ENCODE measurements at places on chromosomes 4 and X. TPM values are rescaled to one million over a fixed set of nuclear protein-coding genes. Genes with fewer than 3 reads are reported as not detected.

DNA sequence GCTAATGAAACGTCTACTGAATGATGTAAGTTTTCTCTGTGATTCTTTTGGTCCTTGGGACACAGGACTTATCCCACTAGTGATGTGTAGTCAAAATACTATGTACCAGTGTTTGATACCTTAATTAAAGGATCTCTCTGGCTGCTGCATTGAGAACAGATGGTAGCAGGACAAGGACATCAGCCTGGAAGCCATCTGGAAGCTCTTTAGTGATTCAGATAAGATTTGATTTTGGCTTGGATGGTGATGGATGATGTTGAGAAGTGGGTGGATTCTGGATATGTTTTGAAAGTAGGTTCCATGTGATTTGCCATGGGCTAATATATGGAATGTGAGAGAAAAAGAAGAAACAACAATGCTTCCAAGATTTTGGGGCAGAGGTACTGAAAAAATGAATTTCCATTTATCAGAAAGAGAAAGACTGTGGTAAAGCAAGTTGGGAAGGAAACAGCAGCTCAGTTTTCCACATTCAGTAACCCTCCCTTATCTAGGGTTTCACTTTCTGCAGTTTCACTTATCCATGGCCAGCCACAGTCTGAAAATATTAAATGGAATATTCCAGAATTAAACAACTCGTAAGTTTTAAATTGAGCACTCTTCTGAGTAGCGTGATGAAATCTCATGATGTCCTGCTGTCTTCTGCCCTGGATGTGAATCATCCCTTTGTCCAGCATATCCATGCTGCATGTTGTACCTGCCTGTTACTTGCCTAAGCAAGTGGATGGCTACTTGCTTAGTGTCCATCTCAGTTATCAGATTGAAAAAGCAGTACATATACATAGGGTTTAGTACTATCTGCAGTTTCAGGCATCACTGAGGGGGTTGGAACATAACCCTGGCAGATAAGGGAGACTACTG is 15.6 kb downstream of the CD38 start:
- H3K27ac ChIP-seq, result no peak overlapping the region
- no peak for DNase-seq
- H3K4me3 ChIP-seq, result no peak overlapping the region
- H3K4me1 ChIP-seq, result no peaks in the 10 kb centered on the region

PRSS12 gene
- 7.5 TPM for total RNA-seq

ITIH6 gene
- total RNA-seq, result not detected

CXXC4 gene
- total RNA-seq, result 3.0 TPM

DNA sequence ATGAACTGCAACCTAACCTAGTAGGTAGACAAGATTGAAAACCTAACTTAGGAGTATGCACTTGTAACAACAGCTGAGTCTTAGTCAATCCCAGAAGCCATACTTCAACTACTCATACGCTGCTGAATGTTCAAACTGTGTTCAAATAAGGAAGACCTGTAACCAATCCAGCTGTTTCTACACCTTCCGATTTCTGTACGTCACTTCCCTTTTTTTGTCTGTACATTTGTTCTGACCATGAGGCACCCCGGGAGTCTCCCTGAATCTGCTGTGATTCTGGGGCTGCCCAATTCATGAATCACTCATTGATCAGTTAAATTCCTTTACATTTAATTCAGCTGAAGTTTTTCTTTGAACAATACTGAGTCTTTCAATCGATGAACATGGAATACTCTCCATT is 89.5 kb downstream of the BMP3 start:
- H3K36me3 ChIP-seq, result no peaks in the 10 kb centered on the region
- H3K4me1 ChIP-seq, result no peaks in the 10 kb centered on the region
- no peak for DNase-seq
- H3K27me3 ChIP-seq, result no peaks in the 10 kb centered on the region

DNA sequence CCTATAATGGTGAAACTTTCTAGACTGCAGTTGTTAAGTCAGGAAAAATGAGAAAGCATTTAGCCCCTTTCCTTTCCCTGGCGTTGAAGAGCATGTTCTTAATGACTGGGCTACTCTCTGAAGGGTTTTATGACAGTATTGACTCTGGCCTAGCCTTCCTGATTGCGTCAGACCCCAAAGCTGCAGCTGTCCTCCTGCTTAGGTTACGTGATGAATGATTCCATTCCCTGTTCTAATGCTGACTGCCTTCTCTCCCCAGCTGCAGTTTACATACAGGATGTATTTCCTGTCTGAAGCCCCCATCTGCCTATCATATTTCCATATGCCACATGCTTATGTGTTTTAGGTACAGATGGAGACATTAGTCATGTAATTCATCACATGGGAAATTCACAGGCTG is 105.8 kb upstream of the EGFL6 start:
- H3K4me3 ChIP-seq, result no peak overlapping the region
- no peak for DNase-seq
- no peaks in the 10 kb centered on the region for H3K4me1 ChIP-seq
- no peaks in the 10 kb centered on the region for H3K27me3 ChIP-seq

GRCh38 chrX:131752493-131753198 is 208.8 kb downstream of the OR13H1 start:
- no peak overlapping the region for H3K4me3 ChIP-seq
- no peak overlapping the region for H3K27ac ChIP-seq
- H3K36me3 ChIP-seq, result peaks cover 39% of the 10 kb centered on the region
- DNase-seq, result no peak
- H3K27me3 ChIP-seq, result no peaks in the 10 kb centered on the region

GRCh38 chrX:149512225-149512885 is 7.2 kb upstream of the IDS start:
- peak; percentile 61 for DNase-seq
- no peaks in the 10 kb centered on the region for H3K36me3 ChIP-seq
- H3K4me1 ChIP-seq, result no peaks in the 10 kb centered on the region
- H3K4me3 ChIP-seq, result no peak overlapping the region
- H3K27me3 ChIP-seq, result no peaks in the 10 kb centered on the region
